ENCODE measurements at places on chromosomes 13 and 19.

DNA sequence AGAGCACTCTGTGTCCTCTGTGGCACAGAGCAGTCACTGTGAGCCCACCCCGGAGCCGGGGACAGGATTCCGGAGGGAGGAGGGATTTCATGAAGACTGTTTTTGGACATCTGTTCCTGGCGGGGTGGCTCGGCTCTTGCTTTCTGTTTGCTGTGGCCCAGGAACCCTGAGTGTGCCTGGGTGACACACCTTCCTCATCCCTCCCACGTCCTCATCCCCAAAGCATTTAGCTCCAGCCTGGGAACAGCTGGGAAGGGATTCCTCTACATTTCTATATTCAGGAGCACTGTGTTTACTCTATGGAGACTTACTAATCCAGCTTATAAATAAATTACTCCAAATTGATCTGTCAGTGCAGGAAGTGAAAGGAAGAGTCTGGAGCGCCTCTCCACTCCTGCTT lies 97.8 kb upstream of the UBL3 start:
- no peak for DNase-seq

GRCh38 chr13:113796964-113797676 lies 38.1 kb downstream of the TMEM255B start:
- no peak for DNase-seq

- no peak for DNase-seq
Measured at GRCh38 chr19:5430237-5430636, 25.0 kb upstream of the ZNRF4 start.

DNA sequence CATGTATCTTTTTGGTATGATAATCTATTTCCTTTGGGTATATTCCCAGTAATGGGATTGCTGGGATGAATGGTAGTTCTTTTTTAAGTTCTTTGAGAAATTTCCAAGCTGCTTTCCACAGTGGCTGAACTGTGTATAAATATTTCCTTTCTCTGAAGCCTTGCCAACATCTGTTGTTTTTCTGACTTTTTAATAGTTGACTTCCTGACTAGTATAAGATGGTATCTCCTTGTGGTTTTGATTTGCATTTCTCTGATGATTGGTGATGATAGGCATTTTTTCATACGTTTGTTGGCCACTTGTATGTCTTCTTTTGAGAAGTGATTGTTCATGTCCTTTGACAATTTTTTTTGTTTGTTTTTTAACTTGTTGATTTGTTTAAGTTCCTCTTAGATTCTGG lies 61.6 kb upstream of the PCDH17 start:
- no peak for DNase-seq

DNA sequence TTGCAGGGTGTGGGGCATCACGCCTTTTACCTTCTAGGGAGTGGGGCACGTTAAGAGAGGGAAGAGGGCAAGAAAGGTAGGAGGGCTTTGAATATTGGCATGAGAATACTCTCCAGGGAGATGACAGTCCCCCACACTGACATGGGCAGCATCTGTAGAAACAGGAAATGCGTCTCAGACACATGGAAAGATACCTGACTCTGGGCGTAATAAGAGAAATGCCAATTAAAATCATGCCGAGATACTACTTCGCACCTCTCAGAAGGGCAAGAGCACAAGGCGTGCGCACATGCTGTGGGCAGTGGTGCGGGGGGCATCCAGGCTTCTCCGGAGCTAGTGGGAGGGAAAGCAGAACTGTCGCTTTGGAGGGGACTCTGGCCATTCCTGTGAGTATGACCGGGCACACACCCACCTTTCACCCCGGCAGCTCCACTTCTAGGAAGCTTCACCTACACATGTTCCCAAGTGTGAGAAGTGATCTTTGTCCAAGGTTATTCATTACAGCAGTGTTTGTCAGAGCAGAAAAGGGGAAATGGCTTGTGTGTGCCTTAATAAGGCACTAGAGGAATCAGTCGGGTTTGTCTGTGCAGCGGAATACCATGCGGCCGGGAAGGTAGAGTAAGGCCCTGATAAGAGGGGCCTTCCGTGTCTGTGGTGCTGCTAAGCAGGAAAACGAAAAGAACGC lies 99.5 kb downstream of the SIPA1L3 start:
- no peak for DNase-seq

- no peak for DNase-seq
Measured at GRCh38 chr13:111143865-111144540, 28.9 kb downstream of the ARHGEF7 start.

GRCh38 chr13:30341815-30342570 lies 34.6 kb upstream of the KATNAL1 start:
- no peak for DNase-seq

GRCh38 chr13:74450964-74451363 lies 316.8 kb upstream of the KLF12 start:
- no peak for DNase-seq

DNA sequence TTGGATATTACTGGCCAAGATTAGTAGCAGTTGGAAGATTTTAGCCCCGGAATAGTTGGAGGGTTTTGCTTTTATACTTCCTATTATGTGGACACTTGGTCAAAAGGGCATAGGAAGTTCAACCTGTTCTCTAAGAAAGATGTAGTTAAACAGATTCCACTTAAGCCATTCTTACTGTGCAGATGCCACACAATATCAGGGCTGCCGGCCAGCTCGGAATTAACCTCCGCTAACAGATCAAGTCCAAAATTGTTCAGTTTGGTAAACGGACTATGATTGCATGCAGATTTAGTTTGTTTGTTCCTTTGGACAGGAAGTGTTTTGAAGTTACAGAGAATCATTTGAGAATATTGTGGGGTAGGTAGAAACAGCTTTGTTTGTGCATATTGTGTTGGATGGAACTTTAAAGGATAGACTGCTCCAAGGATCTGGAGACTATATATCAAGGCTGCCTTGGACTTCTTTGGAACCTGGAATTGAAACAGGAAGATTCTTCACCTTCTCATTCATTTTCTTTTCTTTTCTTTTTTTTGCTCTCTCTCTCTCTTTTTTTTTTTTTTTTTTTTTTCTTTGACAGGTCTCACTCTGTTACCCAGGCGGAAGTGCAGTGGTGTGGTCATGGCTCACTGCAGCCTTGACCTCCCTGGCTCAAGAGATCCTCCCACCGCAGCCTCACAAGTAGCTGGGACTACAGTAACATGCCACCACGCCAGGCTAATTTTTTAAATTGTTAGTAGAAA lies 5.0 kb upstream of the SPRY2 start:
- no peak for DNase-seq

- DNase-seq: no peak
Measured at GRCh38 chr13:26558987-26559386, 1.5 kb downstream of the WASF3 start.

- DNase-seq: no peak
Measured at GRCh38 chr19:34269081-34269480, 14.7 kb downstream of the GARRE1 start.

DNA sequence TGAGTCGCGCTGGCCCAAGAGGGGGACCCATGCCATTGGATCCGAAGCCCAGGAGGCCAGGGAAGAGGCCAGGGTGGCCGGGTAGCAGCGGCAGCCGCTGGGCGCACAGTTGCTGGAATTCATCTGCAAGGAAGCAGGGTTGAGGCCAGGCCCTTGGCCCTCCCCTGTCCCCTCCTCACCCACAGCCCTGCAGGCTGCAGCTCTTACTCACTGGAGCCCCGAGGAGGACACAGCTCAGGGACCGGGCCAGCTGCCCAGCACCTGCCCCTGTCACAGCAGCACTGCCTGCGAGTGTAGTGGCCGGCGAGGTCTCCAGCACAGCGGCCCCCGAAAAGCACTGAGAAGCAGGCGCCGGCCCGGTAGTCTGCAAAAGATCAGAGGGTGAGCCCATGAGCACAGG lies 11.2 kb downstream of the FBN3 start:
- no peak for DNase-seq

DNA sequence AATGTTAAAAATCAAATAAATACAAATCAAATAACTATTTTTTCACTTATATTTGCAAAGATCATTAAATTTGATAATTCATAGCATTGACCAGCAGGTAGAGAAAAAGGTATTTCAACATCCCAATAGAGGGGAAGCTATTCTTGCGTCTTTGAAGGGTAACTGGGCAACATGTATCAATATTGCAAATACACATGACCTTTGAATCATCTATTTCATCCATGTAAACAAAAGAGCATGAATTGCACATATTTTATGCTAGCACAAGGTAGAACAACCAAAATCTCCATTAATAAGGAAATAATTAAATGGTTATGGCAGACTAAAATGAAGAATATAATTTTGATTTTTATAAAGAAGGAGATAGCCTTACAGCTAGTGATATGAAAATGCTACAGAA lies 372.8 kb downstream of the GPC5 start:
- DNase-seq: no peak

DNA sequence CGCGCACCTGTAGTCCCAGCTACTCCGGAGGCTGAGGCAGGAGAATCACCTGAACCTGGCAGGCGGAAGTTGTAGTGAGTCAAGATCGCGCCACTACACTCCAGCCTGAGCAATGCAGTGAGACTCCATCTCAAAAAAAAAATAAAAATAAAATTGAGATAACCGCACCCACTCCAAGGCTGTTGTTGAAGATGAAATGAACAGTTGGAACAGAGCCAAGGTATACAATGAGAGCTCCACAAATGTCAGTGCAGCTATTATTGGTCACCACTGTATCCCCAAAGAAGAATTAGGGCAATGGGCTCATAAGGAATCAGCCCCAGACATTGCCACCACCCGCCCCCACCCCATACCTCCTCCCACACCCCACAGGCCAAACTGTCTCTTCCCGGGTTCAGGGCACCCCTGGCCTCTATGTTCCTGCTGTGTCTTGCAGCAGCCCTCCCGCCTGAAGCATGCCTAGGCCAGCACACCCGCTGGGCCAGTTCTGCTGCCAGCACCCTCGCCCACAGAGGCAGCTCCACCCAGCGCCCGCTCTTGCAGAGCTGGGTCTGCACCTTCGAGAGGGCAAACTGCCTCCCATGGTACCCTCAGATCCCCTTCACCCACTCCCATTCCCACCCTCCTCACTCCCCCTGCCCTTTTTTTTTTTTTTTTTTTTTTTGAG lies 3.5 kb upstream of the S1PR5 start:
- DNase-seq: no peak

- no peak for DNase-seq
Measured at GRCh38 chr19:16328824-16329482, 4.3 kb downstream of the KLF2 start.

- DNase-seq: no peak
Measured at GRCh38 chr13:103213152-103213551, 146.9 kb upstream of the SLC10A2 start.

GRCh38 chr13:25915840-25916518 lies 135.8 kb downstream of the SHISA2 start:
- no peak for DNase-seq

GRCh38 chr13:113122550-113123225 lies at the start of gene F10:
TSS of gene F10 (plus strand) at chr13:113122799. CDS start at chr13:113122856, 57 bp downstream.
- DNase-seq: no peak

- DNase-seq: no peak
Measured at GRCh38 chr13:75635828-75636435, at the start of gene LMO7. TSS of gene LMO7 (plus strand) at chr13:75636330. CDS start at chr13:75636658, 328 bp downstream.

GRCh38 chr19:42092350-42092749 lies 16.4 kb downstream of the ZNF574 start:
- peak; percentile 65 for DNase-seq

DNA sequence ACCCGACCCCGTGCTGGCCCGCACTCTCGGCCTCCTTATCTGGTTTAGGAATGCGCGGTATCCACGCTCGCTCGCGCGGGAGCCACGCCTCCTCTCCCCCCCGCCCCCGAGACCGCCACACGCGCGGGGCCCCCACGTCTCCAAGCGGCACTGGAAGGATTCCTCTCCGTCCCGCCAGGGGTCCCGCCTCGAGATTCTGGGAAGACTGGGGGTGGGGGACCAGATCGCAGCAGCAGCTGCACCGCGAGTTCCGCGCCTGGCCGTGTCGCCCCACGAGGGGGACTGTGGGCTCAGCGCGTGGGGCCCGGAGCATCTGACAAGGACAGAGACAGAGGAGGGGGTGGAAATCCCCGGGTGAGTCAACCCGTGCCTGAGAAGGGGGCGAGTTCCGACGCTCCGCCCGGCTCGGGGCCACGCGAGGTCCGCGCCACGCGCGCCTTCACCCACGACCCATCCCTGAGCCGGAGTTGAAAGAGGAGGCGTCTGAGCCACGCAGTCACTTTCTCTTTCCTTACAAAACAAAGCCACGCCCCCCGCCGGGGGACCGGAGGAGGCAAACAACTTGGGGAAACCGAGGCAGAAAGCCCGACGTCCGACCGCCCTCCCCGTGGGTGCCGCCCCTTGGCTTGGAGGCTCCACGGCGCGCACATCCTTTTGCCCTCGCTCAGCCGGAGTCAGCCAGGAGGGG lies 814 bp downstream of the S1PR2 start:
- no peak for DNase-seq

DNA sequence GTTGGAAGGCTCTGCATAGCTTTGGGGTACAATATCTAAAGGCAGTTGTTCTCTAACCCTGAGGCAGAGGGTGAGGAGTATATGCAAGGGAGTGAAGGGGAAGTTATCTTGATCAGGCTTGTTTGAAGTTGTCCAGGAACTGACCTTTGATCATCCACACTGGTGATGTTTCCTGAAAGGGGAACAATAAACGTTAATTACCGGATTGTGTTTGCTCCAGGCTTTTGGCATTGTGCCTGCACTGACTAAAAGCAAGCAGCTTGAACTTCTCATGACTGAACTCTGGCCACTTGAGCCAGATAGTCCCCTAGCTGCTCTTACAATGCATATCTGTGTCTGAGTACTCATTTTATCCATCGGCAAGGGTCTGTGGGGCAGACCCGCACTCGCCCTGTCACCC lies 27.0 kb upstream of the ZNF726 start:
- no peak for DNase-seq

GRCh38 chr19:13652810-13653590 lies 111.3 kb upstream of the MRI1 start:
- DNase-seq: no peak

GRCh38 chr13:41306271-41307145 lies 4.6 kb upstream of the NAA16 start:
- no peak for DNase-seq

- no peak for DNase-seq
Measured at GRCh38 chr13:97849305-97849704, 104.2 kb upstream of the IPO5 start.

DNA sequence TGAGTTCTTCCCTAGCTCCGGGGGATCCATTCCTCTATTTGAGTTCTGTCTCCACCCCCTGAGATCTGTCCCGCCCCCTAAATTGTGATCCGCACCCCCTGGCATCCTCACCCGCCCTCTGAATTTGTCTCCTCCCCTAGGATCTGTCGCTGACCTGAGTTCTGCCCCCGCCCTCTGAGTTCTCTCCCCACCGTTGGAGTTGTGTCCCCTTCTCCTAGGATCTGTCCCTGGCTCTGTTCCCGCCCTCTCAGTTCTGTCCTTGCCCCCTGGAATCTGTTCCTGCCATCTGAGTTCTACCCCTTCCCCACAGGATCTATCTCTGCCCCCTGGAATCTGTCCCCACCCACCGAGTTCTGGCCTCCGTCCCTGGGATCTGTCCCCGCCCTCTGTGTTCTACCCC lies 1.0 kb upstream of the SLC17A7 start:
- DNase-seq: peak; percentile 63

- DNase-seq: no peak
Measured at GRCh38 chr13:108700422-108701170, 71.2 kb downstream of the MYO16 start.

GRCh38 chr13:44300895-44301638 lies 72.6 kb upstream of the SERP2 start:
- DNase-seq: peak; percentile 67
